Peyer's patch (tissue), 4 donors: ENCODE measurements at places on chromosomes 2 and 18. TPM values are rescaled to one million over a fixed set of nuclear protein-coding genes. Genes with fewer than 3 reads are reported as not detected.

The PROKR1 gene
- total RNA-seq, result not detected

The SANBR gene
- 19.8 TPM for total RNA-seq

The AMER3 gene
- 1.1 TPM for total RNA-seq

The CNDP1 gene
- not detected for total RNA-seq

The SDC1 gene
- 343 TPM for total RNA-seq

DNA sequence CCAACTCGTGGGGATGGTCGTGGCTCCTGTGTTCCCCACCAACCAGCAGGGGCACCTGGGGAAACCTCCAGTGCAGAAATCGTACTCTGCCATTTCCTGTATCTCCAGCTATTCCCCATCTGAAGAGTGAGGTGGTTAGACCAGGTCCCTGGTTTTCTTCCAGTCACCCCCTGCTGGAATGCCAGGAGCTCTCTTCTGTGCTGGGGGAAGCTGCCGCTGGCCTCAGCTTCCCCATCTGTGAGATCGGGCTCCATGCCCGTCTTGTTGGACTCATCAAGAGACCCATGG lies 119.7 kb downstream of the INHBB start:
- H3K27ac ChIP-seq, result no peak overlapping the region
- H3K4me3 ChIP-seq, result no peak overlapping the region
- H3K27me3 ChIP-seq, result no peaks in the 10 kb centered on the region
- DNase-seq, result no peak
- no peaks in the 10 kb centered on the region for H3K36me3 ChIP-seq
- H3K4me1 ChIP-seq, result no peaks in the 10 kb centered on the region

DNA sequence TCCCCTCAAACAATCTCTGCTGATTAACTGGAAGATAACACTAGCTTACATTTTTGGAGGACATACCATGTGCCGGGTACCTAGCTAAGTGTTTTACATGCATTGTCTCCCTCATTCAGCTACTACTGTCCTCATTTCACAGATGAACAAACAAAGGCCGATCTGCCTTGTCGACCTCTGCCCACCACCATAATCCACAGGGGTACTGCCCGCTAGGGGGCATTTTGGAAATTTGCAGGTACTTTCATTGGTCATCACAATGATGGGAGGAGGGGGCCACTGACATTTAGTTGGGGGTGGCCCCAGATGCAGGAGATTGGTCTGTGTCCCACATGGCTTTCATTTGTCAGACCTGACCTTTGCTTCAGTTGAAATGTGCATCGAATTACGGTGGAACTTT lies 3.9 kb upstream of the TMEM163 start:
- H3K27ac ChIP-seq, result no peak overlapping the region
- DNase-seq, result no peak
- H3K27me3 ChIP-seq, result no peaks in the 10 kb centered on the region
- no peak overlapping the region for H3K4me3 ChIP-seq
- H3K36me3 ChIP-seq, result no peaks in the 10 kb centered on the region

DNA sequence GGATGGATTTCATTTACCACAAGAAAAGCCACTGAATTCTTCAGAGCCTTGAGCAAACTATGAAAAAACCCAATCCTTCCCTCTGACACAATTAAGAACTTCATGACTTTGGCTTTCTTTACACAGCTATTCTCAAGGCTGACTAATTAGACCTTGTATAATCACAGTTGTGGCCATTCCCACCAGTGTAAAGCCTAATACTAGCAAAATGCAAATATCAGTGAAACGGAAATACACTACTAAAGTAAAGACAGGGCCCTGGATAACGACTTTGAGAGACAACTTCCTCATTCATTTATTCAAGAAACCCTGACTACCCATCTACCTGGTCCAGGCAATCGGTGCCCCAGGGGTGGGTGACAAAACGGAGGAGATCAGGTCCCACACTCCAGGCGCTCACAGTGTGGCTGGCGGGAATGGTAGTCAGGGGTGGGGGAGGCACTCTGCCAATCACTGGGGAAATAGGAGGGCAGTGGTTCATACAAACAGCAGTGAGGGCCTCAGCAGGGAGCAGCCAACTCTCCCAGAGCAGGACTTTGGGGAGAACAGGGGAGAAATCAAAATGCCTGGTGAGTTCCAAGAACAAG lies 28.1 kb downstream of the TMEM163 start:
- no peaks in the 10 kb centered on the region for H3K27me3 ChIP-seq
- no peak overlapping the region for H3K4me3 ChIP-seq
- DNase-seq, result no peak
- no peaks in the 10 kb centered on the region for H3K4me1 ChIP-seq
- no peak overlapping the region for H3K27ac ChIP-seq

GRCh38 chr2:210324906-210325305 lies 9.9 kb upstream of the MYL1 start:
- H3K4me3 ChIP-seq, result no peak overlapping the region
- H3K4me1 ChIP-seq, result no peaks in the 10 kb centered on the region
- no peaks in the 10 kb centered on the region for H3K27me3 ChIP-seq
- H3K27ac ChIP-seq, result no peak overlapping the region
- no peak for DNase-seq

GRCh38 chr2:19488009-19488691 lies 129.7 kb upstream of the OSR1 start:
- H3K36me3 ChIP-seq, result no peaks in the 10 kb centered on the region
- no peak for DNase-seq
- H3K27ac ChIP-seq, result no peak overlapping the region
- H3K4me1 ChIP-seq, result no peaks in the 10 kb centered on the region
- H3K27me3 ChIP-seq, result no peaks in the 10 kb centered on the region
- no peak overlapping the region for H3K4me3 ChIP-seq

- peaks cover 5% of the 10 kb centered on the region for H3K36me3 ChIP-seq
- no peak for DNase-seq
- peak overlapping the region; percentile 94 for H3K27ac ChIP-seq
- H3K4me3 ChIP-seq, result no peak overlapping the region
- H3K4me1 ChIP-seq, result peaks cover 17% of the 10 kb centered on the region
These were observed 4.0 kb upstream of the ZFP36L2 start for GRCh38 chr2:43230351-43230885.

DNA sequence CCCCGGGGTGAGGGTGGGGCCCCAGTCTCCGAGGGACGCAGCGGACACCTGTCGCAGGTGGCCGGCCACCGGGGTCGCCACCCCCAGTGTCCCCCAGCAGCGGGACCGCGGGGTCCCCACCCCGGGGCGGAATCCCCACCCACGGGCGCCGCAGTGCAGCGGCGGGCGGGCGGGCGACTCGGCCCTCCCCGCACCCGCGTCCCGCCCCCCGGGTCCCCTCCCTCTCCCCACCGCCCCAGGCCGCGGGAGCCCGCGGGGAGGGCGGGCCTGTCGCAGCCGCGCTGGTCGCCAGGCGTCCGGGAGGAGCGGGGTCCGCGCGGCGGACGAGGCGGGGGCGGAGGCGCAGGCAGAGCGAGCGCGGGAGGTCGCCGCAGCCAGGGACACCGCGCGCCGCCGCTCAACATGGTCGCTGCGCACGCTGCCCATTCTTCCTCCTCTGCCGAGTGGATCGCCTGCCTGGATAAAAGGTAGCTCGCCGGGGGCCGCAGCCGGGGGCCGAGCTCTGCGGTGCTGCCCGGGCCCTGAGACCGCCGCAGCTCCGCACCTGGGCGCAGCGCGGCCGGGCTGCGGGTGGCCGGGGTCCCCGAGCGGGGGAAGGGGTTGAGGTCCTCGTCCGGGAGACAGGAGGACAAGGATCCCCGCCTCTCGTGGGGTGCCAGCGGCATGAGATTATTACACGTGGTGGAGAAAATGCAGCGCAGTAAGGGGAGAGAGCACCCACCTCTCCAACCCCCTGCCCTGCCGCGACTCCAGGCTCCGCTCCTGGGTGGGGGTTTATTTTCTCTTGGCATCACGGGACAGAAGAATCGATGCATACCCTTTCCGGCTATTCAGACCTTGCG lies at the start of gene RAPGEF4:
RAPGEF4 (plus strand) TSS at position 264 of the 842 bp plus-strand sequence; CDS start at position 403, 139 bp downstream.
- H3K4me1 ChIP-seq, result peaks cover 17% of the 10 kb centered on the region
- peak within 1 kb of the TSS; percentile 57 for H3K4me3 ChIP-seq
- H3K36me3 ChIP-seq, result no peaks in the 10 kb centered on the region
- no peaks in the 10 kb centered on the region for H3K27me3 ChIP-seq

DNA sequence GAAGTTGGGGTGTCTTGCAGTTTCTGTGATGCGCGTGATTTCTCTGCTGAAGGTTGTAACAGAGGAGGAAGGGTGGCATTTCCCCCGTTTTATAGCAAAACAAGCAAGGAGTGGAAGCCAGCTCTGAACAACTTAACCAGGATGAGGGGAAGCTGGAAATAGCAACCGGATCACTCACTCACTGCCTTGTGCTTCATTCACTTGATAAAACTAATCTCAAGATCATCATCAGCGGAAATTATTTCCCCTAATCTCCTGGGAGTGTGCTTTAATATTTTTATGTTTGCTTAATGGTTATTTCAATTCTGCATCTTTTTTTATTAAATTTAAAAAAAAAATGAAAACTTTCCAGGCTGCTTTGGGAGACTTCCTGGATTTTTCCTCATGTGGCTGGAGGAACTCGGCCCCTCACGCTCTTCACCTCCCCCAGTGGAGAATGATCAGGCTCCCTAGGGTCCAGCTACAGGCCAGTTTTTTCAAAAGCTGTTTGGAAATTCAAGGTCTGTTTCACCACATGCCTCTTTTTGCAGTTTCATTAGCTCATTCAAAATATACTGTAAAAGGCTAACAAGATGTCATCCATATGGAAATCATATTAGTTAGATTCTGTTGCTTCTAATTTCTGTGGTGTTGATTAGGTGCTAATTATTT lies 31.7 kb downstream of the CABLES1 start:
- no peaks in the 10 kb centered on the region for H3K36me3 ChIP-seq
- no peak for DNase-seq
- H3K27me3 ChIP-seq, result no peaks in the 10 kb centered on the region
- no peak overlapping the region for H3K27ac ChIP-seq

- H3K4me3 ChIP-seq, result no peak overlapping the region
- H3K27ac ChIP-seq, result no peak overlapping the region
- DNase-seq, result no peak
- H3K4me1 ChIP-seq, result no peaks in the 10 kb centered on the region
These were observed 44.4 kb upstream of the TANK start for GRCh38 chr2:161115605-161116380.

DNA sequence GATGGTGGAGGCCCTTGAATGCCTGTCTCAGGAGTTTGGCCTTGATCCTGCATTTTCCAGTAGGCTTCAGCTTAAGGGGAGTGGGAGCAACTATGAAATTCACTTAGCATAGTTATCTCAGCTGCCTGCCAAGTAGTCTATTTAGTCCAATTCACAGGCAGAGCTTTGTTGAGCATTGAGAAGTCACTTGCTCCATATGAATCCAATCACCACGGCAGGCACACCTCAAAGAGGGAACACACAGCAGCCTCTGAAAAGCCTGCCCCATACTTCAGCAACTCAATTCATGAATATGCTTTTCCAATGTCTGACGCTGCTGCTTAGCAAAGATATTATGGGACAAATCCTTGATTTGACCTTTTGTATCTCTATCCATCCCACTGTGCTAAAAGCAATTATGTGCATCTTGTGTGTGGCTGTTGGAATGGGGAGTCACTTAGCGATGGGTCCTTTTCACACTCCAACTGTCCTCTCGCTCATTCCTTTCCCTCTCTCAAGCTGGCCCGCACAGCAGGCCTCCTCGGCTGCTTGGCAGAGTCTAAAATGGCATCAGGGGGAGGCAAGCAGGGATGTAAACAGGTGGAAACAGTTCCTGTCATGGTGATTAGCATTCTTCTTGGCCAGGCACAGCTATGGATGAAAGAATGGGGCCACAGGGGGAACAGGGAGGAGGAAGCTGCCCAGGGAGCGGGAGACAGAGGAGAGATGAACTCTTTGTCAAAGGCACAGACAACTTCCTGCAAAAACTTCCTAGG lies 56.0 kb upstream of the LRPPRC start:
- no peaks in the 10 kb centered on the region for H3K4me1 ChIP-seq
- H3K36me3 ChIP-seq, result no peaks in the 10 kb centered on the region
- H3K27me3 ChIP-seq, result no peaks in the 10 kb centered on the region
- no peak overlapping the region for H3K27ac ChIP-seq
- DNase-seq, result no peak
- H3K4me3 ChIP-seq, result no peak overlapping the region

DNA sequence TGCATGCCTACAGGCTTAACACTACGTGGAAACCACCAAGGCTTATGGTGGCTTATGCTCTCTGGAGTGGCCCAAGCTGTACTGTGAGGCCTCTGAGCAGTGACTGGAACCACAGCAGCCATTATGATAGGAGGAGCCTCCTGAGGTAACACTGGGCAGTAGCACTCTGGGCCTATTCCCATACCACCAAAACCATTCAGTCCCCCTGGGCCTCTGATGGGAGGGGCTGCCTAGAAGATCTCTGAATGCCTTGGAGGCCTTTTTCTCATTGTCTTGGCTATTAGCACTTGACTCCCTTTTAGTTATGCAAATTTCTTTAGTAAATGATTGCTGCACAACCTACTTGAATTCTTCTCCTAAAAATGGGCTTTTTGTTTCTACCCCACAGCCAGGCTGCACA lies 985.0 kb downstream of the DPP10 start:
- no peaks in the 10 kb centered on the region for H3K27me3 ChIP-seq
- no peak for DNase-seq
- H3K4me1 ChIP-seq, result no peaks in the 10 kb centered on the region
- no peak overlapping the region for H3K27ac ChIP-seq

- no peak overlapping the region for H3K27ac ChIP-seq
- no peak overlapping the region for H3K4me3 ChIP-seq
- no peaks in the 10 kb centered on the region for H3K4me1 ChIP-seq
- peaks cover 5% of the 10 kb centered on the region for H3K27me3 ChIP-seq
These were observed 9.9 kb downstream of the OTX1 start for GRCh38 chr2:63060472-63060991.

DNA sequence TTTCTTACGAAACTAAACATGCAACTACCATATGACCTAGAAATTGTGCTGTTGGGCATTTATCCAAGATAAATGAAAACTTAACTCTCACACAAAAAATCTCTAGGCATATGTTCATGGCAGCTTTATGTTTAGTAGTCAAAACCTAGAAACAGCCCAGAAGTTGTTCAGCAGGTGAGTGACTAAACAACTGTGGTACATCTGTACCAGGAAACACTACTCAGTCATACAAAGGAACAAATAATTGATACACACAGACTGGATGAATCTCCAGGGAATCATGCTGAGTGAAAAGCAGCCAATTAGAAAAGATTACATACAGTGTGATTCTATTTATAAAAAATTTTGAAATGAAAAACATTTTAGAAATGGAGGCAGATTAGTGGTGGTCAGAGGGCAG lies 29.3 kb downstream of the DYNC2LI1 start:
- no peaks in the 10 kb centered on the region for H3K27me3 ChIP-seq
- H3K4me3 ChIP-seq, result no peak overlapping the region
- H3K27ac ChIP-seq, result peak overlapping the region; percentile 7
- no peaks in the 10 kb centered on the region for H3K4me1 ChIP-seq
- no peak for DNase-seq
